ENCODE measurements at places on chromosomes 1 and 21.

DNA sequence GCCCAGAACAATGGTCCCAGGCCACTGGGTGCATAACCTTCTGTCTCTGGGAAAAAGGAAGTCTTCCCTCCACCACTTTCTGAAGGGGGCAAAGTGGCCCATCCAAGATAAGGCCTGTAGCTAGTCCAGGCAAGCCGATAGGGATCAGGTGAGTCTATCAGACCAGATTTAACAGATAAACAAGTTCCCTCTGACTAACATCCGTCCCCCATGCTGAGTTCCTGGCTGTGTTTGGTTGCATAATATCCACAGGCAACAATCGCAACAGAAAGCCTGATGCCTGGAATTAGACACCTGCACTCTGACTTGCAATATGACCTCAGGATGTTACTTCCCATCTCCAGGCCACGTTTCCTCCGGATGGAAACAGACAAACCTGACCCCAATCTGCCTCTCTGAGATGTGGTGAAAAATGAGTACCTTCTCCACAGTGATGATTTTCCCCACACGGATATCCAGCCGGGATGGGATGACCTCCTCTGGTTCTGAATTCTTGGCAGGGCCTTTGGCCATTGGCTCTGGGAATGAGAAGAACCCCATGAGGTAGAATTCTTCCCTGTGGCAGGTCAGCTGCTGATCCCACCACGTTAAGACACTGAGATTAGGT, 36.4 kb downstream of the YARS1 start:
- DNase-seq, result no peak

GRCh38 chr1:56200442-56200841, 378.9 kb downstream of the PLPP3 start:
- DNase-seq, result no peak

- DNase-seq, result peak; percentile 14
These were observed 20.6 kb downstream of the ATP6V1G3 start for GRCh38 chr1:198519639-198520501.

DNA sequence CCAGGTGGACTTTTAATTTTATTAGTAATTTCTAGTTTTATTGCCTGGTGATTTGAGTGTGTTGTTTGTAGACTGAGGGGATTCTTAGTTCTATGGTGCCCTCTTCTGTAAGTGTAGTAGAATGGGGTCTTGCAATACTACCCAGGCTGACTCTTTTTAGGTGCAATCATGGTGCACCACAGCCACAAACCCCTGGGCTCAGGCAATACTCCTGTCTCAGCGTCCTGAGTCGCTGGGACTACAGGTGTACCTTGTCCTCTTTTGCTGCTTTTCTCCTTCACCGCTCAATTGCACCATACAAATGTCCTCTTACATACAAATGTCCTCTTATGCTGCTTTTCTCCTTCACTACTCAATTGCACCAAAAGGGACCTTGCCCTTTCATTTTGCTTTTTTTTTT, 43.1 kb downstream of the SCP2 start:
- DNase-seq, result no peak

DNA sequence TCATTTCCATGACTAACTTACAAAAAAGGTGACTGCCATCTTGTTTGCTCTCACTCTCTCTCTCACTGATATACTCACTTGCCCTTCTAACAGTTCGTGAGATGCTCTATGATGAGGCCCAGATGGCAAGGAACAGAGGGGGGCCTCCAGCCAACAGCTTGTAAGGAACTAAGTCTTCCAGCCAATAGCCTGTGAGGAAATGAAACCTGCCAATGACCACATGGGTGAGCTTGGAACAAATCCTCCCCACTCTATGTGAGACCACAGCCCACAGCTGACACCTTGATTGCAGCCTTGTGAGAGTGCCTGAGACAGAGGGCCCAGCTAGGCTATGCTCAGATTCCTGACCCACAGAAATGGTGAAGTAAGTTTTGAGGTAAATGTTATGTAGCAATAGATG, 153.7 kb downstream of the HHIPL2 start:
- no peak for DNase-seq
